Spinal cord (tissue), 10 donors: ENCODE measurements at places on chromosomes 16 and 17.

DNA sequence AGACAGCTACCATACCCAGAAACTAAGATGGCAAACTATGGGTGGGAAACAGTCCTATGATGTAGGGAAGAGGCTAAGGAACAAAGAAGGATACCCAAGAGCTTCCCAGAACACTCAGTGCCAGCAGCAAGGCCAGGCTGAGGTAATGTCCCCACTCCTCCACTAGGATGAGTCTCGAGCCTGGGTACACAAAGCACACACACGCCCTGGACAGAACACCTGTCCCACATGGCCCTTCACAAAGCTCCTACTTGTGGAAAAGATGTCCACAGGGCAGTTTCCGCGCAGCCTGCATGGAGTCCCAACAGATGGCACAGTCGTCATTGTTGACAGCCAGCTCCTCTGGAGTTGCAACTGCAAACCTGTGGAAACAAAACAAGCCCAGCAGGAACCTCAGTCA, 23.9 kb downstream of the AMFR start:
- no peak for DNase-seq
- H3K27me3 ChIP-seq, result no peaks in the 10 kb centered on the region
- H3K27ac ChIP-seq, result no peak overlapping the region
- H3K4me1 ChIP-seq, result no peaks in the 10 kb centered on the region

GRCh38 chr16:77794586-77794985, 6.2 kb downstream of the VAT1L start:
- peaks cover 4% of the 10 kb centered on the region for H3K4me1 ChIP-seq
- DNase-seq, result no peak
- H3K27me3 ChIP-seq, result peaks cover 7% of the 10 kb centered on the region
- H3K27ac ChIP-seq, result no peak overlapping the region
- H3K36me3 ChIP-seq, result peaks cover 4% of the 10 kb centered on the region

DNA sequence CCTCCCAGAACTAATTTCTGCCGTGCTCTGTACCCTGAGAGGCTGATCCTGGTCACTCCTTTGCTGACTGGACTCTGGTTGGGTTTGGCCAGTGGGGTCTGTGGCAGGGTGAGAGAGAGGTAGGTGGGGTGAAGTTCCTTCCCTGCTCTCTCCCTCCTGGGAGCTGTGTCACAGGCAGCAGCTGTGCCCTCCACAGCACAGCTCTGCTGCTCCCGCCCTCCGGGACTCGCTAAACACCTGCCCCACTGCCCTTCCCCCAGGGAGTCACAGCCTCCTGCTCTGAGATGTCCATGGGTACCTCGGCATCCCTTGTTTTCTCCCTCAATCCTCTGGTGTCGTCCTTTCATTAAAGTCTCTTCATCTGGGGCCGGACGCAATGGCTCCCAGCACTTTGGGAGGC, 66.4 kb downstream of the SRCIN1 start:
- no peak overlapping the region for H3K4me3 ChIP-seq
- no peaks in the 10 kb centered on the region for H3K4me1 ChIP-seq
- peaks cover 51% of the 10 kb centered on the region for H3K36me3 ChIP-seq

- no peak overlapping the region for H3K27ac ChIP-seq
- peaks cover 11% of the 10 kb centered on the region for H3K4me1 ChIP-seq
- H3K27me3 ChIP-seq, result no peaks in the 10 kb centered on the region
- H3K4me3 ChIP-seq, result no peak overlapping the region
Measured at GRCh38 chr16:11542069-11542744, 44.5 kb downstream of the LITAF start.

GRCh38 chr16:70578035-70578434, 54.4 kb downstream of the SF3B3 start:
- H3K4me1 ChIP-seq, result peaks cover 10% of the 10 kb centered on the region
- H3K27ac ChIP-seq, result no peak overlapping the region
- no peak for DNase-seq
- H3K4me3 ChIP-seq, result no peak overlapping the region
- peaks cover 16% of the 10 kb centered on the region for H3K36me3 ChIP-seq
- no peaks in the 10 kb centered on the region for H3K27me3 ChIP-seq

- no peaks in the 10 kb centered on the region for H3K4me1 ChIP-seq
- no peaks in the 10 kb centered on the region for H3K27me3 ChIP-seq
- peak; percentile 31 for DNase-seq
- no peak overlapping the region for H3K27ac ChIP-seq
- H3K36me3 ChIP-seq, result no peaks in the 10 kb centered on the region
- H3K4me3 ChIP-seq, result no peak overlapping the region
Measured at GRCh38 chr16:63361032-63361624, 1324.9 kb upstream of the CDH8 start.

DNA sequence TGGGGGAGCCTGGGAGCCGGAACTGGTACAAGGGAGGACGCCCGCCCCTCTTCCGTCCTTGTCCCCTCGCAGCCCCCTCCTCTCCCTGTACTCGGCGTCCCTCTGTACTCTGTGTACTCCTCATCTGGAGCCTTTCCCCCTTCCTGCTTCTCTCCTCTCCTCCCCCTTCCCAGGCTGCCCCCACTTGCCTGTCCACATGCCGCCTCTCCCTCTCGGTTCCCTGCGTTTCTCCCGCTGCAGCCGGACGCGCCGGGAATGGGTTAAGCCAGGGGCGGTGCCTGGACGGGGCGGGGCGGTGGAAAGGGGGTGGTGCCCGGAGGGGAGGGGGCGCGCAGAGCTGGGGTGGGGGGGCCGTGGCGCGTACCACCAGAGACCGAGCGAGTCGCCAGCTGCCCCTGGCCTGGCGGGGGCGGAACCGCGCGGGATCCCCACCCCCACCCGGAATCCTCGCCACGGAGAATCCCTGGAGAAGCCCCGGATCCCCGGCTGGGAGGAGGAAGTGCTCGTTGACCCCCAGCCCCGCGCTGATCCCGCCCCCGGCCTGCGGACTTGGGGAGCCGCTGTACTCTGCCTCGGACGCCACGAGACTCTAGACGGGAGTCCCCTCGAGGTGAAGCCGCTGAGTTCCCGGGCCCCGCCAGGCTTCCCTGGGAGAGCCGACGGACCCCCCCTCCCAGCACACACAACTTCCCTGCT, 22.6 kb downstream of the GJD3 start:
- no peaks in the 10 kb centered on the region for H3K27me3 ChIP-seq
- H3K4me3 ChIP-seq, result peak overlapping the region; percentile 83
- peak overlapping the region; percentile 91 for H3K27ac ChIP-seq
- H3K4me1 ChIP-seq, result peaks cover 65% of the 10 kb centered on the region

- H3K4me1 ChIP-seq, result peaks cover 7% of the 10 kb centered on the region
- peaks cover 50% of the 10 kb centered on the region for H3K36me3 ChIP-seq
- H3K4me3 ChIP-seq, result no peak overlapping the region
- H3K27me3 ChIP-seq, result no peaks in the 10 kb centered on the region
- DNase-seq, result no peak
Measured at GRCh38 chr16:89841275-89841674, 13.0 kb downstream of the SPIRE2 start.

DNA sequence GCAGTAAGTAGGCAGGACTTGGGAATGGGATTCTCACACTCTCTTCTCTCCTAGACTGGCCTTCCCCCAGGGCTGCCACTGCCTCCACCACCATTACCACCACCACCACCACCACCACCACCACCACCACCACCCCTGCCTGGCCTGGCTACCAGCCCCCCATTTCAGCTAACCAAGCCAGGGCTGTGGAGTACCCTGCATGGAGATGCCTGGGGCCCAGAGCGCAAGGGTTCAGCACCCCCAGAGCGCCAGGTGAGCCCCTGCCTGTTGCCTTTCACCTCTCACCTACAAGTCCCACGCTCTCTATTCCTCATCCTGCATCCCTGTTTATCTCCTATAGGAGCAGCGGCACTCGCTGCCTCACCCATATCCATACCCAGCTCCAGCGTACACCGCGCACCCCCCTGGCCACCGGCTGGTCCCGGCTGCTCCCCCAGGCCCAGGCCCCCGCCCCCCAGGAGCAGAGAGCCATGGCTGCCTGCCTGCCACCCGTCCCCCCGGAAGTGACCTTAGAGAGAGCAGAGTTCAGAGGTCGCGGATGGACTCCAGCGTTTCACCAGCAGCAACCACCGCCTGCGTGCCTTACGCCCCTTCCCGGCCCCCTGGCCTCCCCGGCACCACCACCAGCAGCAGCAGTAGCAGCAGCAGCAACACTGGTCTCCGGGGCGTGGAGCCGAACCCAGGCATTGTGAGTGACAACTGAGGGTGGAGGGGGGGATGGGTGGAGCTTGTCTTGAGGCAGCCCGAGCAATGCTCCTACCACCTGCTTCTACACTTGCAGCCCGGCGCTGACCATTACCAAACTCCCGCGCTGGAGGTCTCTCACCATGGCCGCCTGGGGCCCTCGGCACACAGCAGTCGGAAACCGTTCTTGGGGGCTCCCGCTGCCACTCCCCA, 7.9 kb upstream of the TMEM88 start:
- no peak for DNase-seq
- peaks cover 46% of the 10 kb centered on the region for H3K4me1 ChIP-seq
- H3K4me3 ChIP-seq, result no peak overlapping the region
- H3K27me3 ChIP-seq, result no peaks in the 10 kb centered on the region

- no peak overlapping the region for H3K4me3 ChIP-seq
- H3K36me3 ChIP-seq, result no peaks in the 10 kb centered on the region
- H3K27ac ChIP-seq, result no peak overlapping the region
- peaks cover 5% of the 10 kb centered on the region for H3K4me1 ChIP-seq
Measured at GRCh38 chr17:15271741-15272140, 6.6 kb upstream of the PMP22 start.

GRCh38 chr16:26952411-26952810, 114.3 kb upstream of the C16orf82 start:
- no peaks in the 10 kb centered on the region for H3K4me1 ChIP-seq
- H3K27me3 ChIP-seq, result peaks cover 7% of the 10 kb centered on the region
- no peak for DNase-seq
- no peak overlapping the region for H3K27ac ChIP-seq
- no peak overlapping the region for H3K4me3 ChIP-seq
- no peaks in the 10 kb centered on the region for H3K36me3 ChIP-seq

GRCh38 chr17:48732688-48733629, 4.4 kb upstream of the HOXB13 start:
- no peak overlapping the region for H3K27ac ChIP-seq
- no peak for DNase-seq
- peaks cover 100% of the 10 kb centered on the region for H3K27me3 ChIP-seq
- H3K4me3 ChIP-seq, result no peak overlapping the region

DNA sequence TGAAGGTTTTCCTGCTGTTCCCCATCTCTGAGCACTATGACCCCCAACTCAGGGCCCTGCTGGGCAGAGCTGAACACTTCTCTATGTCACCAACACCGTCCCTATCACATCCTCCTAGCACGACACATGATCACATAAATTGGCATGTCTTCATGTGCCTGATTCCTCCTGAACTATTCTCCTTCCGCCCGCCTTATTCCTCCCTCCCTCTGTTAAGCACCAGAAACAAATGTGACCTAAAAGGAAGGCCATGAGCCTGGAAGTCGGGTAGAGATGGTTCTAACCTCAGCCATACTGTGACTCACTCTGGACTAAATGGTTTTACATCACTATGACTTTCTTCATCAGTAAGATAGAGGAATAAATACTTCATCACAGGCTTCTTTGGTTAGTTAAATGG, 80.8 kb upstream of the DYNLRB2 start:
- H3K4me3 ChIP-seq, result no peak overlapping the region
- no peaks in the 10 kb centered on the region for H3K36me3 ChIP-seq
- H3K27ac ChIP-seq, result no peak overlapping the region
- H3K4me1 ChIP-seq, result no peaks in the 10 kb centered on the region

DNA sequence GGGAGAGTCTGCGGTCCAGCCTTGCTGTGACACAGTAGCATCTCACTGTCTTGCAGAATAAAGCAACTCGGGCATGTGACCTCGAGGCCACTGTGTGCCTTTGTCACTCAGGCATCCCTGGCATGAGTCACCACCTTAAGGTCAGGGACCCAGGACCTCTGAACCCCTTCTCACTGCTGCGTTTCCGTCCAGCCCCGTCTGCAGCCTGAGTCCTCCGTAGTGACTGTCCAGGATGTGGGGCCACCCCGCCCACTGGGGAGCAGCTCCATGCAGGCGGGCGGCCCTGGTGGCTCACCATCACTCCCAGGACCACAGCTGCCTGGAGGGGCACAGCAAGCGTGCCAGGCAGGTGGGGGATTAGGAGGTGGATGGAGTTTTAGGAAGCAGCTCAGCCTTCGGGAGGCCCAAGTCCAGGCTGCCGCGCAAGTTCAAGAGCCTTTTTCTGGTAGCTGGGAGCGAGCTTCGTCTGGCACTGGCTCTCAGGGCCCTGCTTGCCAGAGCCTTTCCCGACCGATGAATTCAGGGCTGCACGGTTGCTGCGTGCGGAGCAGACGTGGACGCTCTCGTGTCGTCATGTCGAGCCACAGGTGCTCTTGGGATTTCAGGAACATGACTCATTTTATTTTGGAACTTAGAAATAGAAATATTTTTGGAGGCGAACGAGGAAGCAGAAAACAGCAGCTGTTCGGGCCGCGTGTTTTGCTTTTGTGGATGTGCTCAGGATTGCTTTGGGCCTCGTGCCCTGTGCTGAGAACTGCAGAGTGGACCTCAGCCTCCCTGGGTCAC, 16.8 kb downstream of the KCTD5 start:
- peaks cover 16% of the 10 kb centered on the region for H3K4me1 ChIP-seq
- H3K27ac ChIP-seq, result no peak overlapping the region
- no peaks in the 10 kb centered on the region for H3K27me3 ChIP-seq
- no peak for DNase-seq
- no peak overlapping the region for H3K4me3 ChIP-seq

DNA sequence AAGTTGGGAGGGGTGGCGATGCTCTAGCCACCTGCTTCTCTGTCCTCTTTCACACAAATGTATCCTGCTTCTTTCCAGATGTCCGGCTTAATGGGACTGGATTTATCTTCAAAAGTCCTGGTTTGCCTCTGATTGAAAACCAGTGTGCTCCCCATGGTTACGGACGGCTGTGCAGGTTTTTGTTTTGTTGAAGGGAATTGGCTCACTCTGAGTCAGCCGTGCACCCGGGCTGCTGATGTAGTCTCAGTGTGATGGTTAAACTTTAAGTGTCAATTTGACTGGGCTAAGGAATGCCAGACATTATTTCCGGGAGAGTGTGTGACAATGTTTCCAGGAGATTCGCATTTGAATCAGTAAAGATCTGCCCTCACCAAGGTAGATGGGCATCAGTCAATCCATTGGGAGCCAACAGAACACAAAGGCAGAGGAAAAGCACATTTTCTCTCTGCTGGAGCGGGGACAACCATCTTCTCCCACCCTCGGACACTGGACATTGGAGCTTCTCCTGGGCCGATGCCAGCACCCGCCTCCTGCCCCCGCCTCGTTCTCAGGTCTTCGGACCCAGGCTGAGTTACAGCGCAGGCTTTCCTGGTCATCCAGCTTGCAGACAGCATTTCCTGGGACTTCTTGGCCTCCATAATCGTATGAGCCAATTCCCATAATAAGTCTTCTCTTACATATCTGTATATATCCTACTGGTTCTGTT, 126.9 kb upstream of the TNRC6C start:
- peak; percentile 28 for DNase-seq
- H3K4me3 ChIP-seq, result no peak overlapping the region
- peaks cover 51% of the 10 kb centered on the region for H3K4me1 ChIP-seq

- H3K4me1 ChIP-seq, result peaks cover 9% of the 10 kb centered on the region
- no peaks in the 10 kb centered on the region for H3K36me3 ChIP-seq
- no peak overlapping the region for H3K27ac ChIP-seq
- H3K27me3 ChIP-seq, result no peaks in the 10 kb centered on the region
- no peak for DNase-seq
- H3K4me3 ChIP-seq, result no peak overlapping the region
Measured at GRCh38 chr16:68417711-68418301, 30.5 kb downstream of the SMPD3 start.
